Psoas muscle (tissue), 8 donors: ENCODE measurements at places on chromosomes 2 and 18.

- no peak for DNase-seq
Measured at GRCh38 chr2:213243189-213244044, 40.8 kb upstream of the SPAG16 start.

DNA sequence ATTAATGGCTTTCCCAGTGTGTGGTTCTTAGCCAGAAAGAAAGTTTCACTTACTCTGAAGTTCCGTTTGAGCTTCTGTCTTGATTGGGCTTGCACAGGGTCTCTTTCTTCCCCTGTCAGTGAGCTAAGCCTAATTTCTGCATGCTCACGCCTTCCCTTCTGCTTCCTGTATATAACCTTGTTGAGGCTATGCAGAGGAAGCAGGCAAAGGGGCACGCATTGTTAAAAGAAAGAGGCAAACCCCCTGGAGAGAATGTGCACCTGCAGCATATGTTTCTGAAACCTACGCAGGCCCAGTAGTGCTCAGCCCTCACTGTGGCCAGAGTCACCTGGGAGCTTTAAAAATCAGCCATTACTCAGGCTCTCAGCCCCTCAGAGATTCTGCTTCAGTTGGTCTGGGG, 14.5 kb upstream of the PLA2R1 start:
- DNase-seq: no peak

DNA sequence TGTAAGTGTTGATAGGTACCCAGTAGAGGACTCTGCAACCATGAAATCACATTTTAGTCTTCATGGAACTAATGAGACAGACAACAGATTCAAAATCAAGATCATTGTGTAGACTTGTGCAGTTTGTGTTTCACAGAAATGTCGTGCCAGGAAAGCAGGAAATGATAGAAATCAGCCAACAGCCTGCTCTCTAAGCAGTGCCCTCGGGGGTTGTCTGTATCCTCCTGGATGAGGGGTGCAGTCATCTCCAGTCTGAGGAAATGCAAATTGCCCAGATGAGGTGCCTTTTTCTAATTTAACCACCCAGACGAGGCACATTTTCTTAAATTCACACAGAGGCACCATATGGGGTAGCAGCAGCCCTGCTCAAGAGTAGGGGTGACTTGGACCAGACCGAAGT, 663.1 kb downstream of the XIRP2 start:
- DNase-seq: no peak

DNA sequence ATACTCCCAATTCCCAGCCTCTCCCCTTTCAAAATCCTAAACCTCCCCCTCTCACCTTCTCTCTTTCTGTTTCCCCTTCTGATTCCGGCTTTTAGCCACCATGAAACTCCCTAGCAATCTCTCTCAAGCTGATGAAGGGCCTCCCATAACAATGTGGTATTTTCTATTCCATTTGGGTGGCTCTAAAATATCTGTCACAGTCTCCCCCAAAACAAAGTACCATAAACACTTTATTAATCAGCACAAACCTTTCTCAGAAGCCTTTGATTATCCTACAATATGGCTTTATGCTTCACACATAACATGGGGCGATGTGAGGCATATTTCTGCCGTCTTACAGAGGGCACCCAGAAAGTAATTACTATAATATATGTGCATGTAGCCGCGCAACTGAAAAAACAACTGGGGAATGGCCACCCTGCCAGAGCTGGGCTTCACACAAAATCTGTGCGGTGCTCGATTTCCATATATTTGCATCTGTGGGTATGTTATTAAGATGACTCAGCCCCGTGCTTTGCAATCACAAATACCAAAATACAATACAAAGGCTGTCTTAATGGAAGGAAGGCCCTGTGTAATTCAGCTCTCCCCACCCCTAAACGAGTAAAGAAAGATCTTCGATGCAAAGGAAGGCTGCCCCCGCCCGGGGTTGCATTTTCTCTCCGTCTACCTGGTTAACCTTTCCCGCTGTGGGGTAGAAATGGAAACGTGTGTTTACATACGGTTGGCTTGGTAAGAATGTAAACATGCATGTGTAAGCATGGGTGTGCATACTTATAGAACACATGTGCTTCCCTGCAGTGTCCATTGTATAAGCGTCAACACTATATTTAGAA, 81.4 kb downstream of the CELF4 start:
- DNase-seq: no peak

DNA sequence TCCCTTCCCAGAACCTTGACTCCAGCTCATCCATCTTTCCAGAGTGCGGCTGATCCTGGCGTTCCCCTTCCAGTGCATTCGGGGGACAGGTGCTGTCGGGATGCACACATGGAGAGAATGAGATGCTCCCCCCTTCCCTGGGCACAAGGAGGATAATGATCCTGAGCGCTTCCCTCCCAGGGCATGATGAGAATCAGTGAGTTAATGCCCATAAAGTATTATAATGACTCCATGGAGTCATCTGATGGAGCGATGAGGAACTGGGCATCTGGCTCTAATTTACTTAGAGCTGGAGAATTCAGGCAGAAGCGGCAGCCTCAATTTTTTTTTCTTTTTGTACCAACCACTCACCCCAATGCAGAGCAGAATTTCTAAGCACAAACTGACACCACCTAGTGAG, 79.6 kb upstream of the SKOR2 start:
- DNase-seq: no peak

GRCh38 chr18:68056936-68057335, 540.4 kb upstream of the DSEL start:
- no peak for DNase-seq
